ENCODE measurements at places on chromosomes 5 and 9.

GRCh38 chr9:91208837-91209236 lies 152.9 kb downstream of the AUH start:
- no peak for DNase-seq

DNA sequence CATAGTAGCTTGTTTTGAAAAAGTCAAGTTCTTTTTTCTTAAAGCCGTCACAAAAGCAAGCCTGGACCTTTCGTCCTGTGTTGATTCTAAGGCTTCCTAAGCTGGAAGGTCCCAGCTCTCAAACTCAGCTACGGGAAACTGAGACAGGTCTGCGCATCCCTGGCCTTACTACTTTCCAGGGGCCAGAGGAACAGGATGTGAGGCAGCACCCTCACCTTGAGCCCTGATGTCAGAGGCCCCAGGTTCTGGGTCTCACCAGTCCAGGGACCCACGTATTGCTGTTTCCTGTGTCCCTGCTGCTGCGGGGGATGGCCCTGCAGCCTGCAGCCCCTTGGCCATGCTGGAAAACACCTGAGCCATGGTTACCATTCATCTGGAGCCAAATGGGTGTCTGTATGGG lies 123.9 kb downstream of the COL23A1 start:
- no peak for DNase-seq

DNA sequence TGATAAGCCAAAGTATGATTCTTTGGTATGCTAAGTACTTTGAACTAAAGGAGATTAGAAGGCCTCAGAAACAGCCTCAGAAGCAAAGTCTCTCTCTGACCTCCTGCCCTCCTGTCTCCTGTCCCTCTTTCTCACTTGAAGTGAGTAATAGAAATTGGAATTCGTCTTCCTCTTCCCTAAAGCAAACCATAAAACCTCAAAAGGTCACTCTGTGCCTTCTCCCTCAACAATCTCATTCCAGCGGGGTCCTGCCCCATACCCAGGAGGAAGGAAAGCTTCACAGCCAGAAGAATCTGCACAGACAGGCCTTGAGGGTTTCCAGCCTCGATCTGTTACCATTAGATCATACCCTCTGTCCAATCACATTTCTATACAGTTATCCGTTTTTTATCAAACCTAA lies 87.8 kb downstream of the HAPLN1 start:
- DNase-seq = peak; percentile 75

- DNase-seq = no peak
Measured at GRCh38 chr9:127793093-127793708, 7.4 kb downstream of the CDK9 start.

GRCh38 chr5:169202969-169203368 lies 98.0 kb downstream of the SLIT3 start:
- no peak for DNase-seq

- DNase-seq = no peak
Measured at GRCh38 chr5:39160576-39161213, 58.7 kb downstream of the FYB1 start.

- no peak for DNase-seq
Measured at GRCh38 chr5:179254638-179255271, 90.5 kb downstream of the ADAMTS2 start.

DNA sequence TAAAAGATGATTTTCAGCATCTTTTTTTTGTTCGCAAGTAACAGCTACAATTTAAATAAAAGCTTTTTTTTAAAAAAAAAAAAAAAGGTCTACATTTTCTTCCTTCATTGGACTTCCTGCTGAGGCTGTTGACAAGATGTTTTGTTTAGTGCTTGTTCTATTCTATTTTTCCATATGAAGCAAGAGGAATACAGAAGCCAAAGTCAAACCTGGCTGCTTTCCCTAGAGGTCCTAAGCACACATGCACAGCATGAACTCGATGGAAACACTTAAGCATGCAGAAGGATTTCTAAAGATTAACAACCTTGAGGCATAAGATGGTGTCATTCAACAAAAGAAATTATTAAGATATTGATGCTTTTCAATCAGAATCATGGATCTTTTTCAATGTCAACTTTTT lies 105.1 kb downstream of the ADCY2 start:
- no peak for DNase-seq

DNA sequence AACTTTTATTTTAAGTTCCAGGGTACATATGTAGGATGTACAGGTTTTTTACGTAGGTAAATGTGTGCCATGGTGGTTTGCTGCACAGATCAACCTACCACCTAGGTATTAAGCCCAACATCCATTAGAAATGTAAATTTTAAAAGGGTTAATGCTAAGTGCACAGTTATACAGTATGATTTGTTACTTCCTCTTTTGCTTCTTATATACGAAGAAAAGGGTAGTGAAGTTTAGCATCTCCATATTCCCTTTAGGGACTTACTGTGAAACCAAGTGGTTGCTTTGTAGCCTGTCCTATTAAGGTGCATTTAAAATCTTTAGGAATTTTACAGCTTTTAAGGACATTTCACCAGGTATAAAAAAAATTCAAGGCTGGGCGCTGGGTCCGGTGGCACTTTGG lies 46.4 kb downstream of the RBM27 start:
- DNase-seq = no peak

DNA sequence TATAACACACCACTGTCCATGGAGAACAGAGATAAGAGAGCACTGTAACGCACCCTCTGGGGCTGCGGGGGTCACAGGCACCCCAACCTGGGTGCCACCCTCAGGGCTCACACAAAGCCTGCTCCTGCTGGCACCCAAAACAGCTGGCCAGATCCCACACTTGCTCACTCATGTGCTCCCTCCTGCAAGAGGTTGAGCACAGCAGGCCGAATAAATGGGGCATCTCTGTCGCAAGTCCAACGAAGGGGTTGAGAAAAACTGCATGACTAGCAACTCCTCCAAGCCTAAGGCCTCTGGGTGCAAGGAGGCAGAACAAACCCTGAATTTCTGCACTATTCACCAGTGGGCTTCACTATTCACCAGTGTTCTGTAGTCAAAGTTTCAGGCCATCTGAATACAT lies 80.3 kb downstream of the SECISBP2 start:
- no peak for DNase-seq

DNA sequence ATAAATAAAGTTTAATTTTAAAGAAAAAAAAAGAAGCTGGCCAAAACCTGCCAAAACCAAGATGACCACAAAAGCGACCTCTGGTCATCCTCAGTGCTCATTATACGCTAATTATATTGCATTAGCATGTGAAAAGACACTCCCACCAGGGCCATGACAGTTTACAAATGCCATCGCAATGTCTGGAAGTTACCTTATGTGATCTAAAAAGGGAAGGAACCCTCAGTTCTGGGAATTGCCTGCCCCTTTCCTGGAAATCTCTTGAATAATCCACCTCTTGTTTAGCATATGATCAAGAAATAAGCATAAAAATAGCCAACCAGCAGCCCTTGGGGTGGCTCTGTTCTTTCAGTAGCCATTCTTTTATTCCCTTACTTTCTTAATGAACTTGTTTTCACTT lies 178.3 kb upstream of the MAP1B start:
- no peak for DNase-seq
